Activated naive CD8-positive, alpha-beta T cell treated with anti-CD3 and anti-CD28 coated beads, Interleukin-2, amount 10 ng/mL, durations not matched to agents 7 days and 5 days (primary cell): ENCODE measurements at places on chromosomes 3 and 15. TPM values are rescaled to one million over a fixed set of nuclear protein-coding genes. Genes with fewer than 3 reads are reported as not detected.

C3orf70 gene
- not detected for total RNA-seq

CILP gene
- total RNA-seq = 0.17 TPM

- no peak for DNase-seq
Observed at GRCh38 chr15:46275701-46276100, 640.9 kb downstream of the SQOR start.

NR2E3 gene
- total RNA-seq = not detected

- no peak for DNase-seq
Observed at GRCh38 chr3:143265501-143266070, 146.0 kb downstream of the CHST2 start.

DNA sequence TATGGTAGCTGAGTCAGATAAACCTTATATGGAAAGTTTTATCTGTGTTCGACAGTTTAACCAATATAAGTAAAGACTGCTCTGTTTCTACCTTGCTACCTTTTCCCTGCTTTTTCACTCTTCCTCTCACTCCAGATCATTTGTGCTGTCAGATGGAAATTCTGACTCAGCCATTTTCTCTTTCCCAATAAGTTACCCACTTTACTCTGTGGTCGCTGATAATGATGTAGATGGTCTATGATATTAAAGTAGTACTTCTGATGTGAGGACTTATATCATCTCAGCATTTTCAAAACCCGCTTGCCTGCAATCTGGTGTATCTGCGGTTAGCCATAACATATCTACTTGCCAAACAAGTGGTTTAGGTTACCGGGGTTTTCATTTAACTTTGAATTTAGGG lies 15.0 kb upstream of the UTS2B start:
- no peak for DNase-seq

KLF15 gene
- 0.22 TPM for total RNA-seq

P2RY14 gene
- total RNA-seq = 1.9 TPM

NANOGP8 gene
- total RNA-seq = not detected

GRCh38 chr3:55434789-55435188 lies 52.3 kb downstream of the WNT5A start:
- no peak for DNase-seq

GRCh38 chr15:35182841-35183479 lies 97.9 kb upstream of the NANOGP8 start:
- DNase-seq = no peak

DNA sequence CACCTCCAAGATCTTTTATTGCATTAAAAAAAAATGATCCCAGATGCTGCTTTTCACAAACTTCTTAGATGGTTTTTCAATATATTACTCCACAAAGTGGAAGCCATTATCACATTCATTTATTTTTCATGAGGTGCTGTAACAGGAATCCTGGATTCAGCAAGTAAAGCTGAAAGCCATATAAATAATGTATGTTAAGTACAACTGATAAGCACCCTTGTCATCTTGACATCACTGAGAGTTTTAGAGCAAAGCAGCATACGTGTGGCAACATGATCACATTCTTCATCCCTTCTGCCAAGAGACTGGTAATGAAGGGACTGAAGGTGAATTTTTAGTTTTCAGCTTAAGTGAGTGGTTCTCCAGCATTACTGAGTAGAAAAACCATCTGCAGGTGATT lies 44.9 kb upstream of the LRRFIP2 start:
- no peak for DNase-seq

KCTD6 gene
- 10.0 TPM for total RNA-seq

RPUSD2 gene
- total RNA-seq = 15.8 TPM

KBTBD12 gene
- not detected for total RNA-seq

TMOD3 gene
- total RNA-seq = 70.3 TPM

GRCh38 chr15:29685156-29686078 lies 136.9 kb downstream of the TJP1 start:
- no peak for DNase-seq

GRCh38 chr15:31390029-31390428 lies 63.4 kb downstream of the KLF13 start:
- no peak for DNase-seq

DNA sequence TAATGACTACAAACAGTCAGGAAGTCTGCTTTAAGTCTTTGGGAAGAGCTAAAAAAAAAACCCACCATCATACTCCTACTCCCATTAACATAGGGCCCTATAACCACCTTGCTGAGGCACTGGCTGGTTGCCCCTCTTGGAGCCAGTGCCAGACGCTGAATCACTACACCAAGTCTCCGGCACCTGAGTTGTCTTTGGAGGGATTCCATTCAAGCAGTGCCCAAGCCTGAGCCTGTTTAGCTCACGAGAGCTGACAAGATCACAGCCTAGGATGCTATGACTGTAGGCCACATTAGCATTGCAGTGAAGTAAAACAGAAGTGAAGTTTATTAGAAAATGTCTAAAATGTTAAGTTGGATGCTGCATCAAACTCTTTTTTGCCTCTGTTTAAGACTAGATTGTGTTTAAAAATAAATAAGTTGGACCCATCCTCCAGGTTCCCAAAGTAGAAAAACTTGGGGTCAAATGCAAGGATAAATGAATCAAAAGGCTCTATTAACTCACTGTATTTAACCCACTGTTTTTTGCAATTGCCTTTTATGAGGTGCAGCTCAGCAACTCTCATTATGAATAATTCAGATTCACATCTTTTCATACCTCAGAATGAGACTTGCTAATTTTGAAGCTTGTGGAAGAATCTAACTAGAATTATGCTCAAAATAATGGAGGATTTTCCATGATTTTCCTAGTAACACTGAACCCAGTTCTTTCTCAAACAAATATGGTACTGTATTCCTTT lies 461.9 kb downstream of the FOXP1 start:
- DNase-seq = no peak

SLC2A2 gene
- not detected for total RNA-seq

RHOA gene
- 441 TPM for total RNA-seq

DNA sequence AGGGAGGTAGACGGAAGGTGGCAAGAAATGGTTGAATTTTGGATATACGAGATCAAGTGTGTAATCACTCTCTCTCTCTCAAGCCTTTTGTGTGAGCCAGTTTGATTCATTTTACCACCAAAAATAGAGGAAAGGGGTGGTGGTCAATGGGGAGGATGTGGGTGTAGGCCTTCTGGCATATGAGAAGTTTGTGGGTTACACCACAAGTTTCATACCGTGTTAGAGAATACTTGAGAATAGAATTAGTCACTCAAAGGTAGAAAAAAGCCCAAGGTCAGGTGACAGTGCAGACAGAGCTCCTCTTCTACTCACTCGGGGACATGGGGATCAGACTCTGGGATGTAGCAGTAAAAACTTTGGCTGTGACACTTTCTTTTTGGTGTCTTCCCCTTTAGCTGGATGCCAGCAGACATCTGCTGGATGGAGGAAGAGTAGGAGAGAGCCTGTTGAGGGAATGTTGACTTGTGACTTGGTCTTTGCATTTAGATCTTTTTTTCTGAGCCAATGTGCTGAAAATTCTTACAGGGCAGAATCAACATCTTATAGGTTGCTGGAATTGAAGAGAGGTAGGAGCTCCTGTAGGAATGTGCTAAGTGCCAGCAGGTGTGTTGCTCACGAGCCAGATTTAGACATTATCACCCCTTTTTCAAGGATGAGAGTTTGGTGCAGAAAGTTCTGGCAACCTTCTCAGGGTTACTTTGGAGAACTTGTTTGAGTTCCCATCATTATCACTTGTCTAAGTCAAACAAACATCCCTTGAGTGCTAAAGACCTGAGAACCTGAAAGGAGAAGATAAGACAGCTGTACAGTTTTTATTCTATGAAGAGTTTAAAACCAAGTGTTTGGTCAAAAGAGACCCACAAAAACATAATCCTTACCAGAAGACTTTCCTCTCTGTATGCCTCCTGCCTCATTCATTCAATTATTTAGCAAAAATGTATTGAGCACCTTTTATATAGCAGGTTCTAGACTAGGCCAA lies 43.9 kb upstream of the RYK start:
- DNase-seq = peak; percentile 45

GRCh38 chr15:57044072-57044702 lies 125.7 kb downstream of the TCF12 start:
- no peak for DNase-seq

GRCh38 chr3:69143612-69144011 lies 21.2 kb upstream of the LMOD3 start:
- no peak for DNase-seq

DNA sequence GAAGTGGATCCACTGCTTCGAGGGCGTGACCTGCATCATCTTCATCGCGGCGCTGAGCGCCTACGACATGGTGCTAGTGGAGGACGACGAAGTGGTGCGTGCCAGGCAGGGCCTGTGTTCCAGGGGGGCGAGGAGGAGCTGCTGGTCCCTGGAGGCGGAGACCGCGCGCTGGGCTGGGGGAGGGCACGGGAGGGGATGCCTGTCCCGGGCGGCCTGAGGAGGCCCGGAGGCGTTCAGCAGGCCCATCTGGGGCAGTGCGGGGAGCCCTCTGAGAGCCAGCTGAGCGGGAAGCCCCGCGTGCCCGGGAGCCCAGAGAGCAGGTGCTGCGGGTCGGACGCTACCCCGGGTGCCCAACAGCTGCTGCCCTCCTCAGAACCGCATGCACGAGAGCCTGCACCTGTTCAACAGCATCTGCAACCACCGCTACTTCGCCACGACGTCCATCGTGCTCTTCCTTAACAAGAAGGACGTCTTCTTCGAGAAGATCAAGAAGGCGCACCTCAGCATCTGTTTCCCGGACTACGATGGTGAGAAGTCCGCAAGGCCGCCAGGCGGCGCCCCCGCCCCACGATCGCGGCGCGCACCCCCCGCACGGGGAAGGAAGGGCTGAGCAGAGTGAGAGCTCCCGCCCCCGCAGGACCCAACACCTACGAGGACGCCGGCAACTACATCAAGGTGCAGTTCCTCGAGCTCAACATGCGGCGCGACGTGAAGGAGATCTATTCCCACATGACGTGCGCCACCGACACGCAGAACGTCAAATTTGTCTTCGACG lies 2.9 kb downstream of the GNAT1 start:
- DNase-seq = peak; percentile 89

GRCh38 chr3:183551930-183552329 lies 3.6 kb downstream of the KLHL6 start:
- no peak for DNase-seq

RASGRP1 gene
- 179 TPM for total RNA-seq

DNA sequence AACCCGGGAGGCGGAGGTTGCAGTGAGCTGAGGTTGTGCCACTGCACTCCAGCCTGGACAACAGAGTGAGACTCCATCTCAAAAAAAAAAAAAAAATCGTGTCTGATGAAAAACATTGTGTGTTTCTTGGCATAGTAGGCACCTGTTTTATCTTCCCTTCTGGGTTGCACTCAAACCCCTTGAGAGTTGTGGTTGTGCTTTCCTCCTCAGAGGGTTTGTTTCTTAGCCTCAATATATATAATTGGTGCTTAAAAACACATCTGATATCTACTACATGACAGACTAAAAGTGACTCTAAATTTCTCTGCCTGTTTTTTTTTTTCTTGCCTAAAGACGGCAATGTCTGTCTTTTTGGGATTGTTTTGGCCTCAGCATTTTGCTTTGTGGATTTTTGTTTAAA lies 7.6 kb downstream of the NR1D2 start:
- DNase-seq = no peak

LMLN gene
- total RNA-seq = 7.9 TPM

GRCh38 chr15:66696770-66697169 lies 5.3 kb upstream of the SMAD6 start:
- no peak for DNase-seq

- no peak for DNase-seq
Observed at GRCh38 chr15:62549345-62549970, 384.4 kb upstream of the C2CD4B start.

DNA sequence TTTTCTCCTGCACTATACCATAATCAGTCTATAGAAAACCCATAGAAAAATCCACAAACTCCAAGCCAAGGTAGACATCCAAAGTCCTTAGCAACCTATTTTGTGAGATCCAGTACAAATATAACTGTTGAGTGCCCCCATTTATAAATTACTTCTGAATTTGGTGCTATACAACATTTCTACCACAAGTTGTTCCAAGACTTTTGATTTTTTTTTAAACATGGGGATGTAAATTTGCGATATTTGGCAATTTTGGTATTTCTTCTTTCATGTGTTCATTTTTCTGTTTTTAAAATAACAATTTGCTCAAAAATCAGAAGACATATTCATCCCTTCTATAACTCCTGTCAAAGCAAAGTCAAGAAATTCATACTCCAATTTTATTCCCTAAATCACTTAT lies 763.8 kb downstream of the ROBO1 start:
- no peak for DNase-seq

GALNT15 gene
- not detected for total RNA-seq

DNA sequence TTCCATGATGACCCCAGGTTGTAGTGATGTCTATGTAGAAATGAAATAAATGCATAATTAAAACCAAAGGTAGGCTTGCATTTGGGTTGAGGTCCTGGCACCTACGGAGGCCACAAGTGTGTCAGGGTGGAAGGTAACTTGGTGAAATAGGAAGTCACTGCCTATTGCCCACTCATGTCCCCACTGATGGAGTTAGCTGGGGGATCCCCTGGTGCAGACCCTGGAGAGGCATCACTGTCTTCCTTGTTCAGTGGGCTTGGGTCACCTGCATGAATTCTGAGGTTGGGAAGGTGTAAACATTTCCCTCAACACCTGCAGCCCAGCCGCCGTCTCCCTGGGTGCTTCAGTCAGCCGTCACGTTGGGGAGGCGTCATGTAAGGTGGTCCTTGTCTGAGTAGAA lies 97.1 kb downstream of the APBA2 start:
- DNase-seq = no peak

DNA sequence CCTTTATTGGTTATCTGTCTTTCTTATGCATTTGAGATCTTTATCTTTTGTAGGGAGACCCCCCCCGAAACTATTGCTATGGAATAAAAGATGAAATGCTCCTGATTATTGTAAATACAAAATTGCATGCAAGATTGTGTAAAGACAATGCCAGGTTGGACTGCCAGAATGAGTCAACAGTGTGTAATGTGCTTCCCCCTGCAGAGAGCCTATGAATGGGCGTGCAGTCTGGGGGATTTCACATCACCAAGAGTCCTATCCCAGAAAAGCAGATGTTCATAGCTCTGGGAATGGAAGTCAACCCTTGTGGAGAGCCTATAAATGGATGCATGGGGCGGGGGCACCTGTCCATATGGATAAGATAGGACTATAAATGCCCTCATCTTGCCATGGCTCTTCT lies 584.3 kb downstream of the NSUN3 start:
- no peak for DNase-seq

DNA sequence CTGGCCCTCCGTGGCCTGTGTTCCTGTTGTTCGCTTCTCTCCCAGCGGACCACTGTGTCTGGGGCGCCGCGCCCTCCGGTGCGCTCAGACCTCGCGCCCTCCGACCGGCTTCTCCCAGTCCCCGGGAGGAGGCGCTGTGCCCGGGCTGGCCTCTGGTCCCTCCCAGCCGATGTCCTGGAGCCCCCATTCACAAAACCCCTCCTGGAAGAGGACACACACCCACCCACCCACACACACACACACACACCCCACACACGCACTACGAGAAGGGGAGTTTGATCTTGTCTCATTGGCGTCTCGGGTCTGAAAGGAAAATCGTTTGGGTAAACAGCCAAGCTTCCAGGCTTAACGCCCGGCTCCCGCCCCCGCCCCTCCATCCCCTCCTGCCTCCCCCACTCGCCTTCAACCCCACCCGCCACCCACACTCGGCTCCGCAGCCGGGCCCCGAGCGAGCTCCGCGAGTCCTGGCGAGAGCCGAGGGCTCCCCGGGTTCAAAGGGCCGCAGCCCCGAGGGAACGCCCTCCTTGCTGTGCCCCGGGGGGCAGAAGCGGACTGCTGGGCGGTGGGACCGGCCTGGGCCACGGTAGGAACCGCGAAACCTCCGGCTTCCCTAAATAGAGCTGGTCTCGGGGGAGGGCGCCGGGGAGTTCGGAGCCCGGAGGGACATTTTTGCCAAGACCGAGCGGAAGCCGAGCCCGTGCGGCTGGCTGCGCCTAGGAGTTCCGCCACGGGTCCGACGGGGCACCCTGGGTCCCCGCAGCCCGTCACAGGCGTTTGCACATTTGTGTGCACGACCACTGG lies 23.6 kb downstream of the NR2F2 start:
- no peak for DNase-seq

- DNase-seq = peak; percentile 82
Observed at GRCh38 chr15:66862940-66863335, 160.9 kb downstream of the SMAD6 start.
